ENCODE measurements at places on chromosomes 3 and 15.

DNA sequence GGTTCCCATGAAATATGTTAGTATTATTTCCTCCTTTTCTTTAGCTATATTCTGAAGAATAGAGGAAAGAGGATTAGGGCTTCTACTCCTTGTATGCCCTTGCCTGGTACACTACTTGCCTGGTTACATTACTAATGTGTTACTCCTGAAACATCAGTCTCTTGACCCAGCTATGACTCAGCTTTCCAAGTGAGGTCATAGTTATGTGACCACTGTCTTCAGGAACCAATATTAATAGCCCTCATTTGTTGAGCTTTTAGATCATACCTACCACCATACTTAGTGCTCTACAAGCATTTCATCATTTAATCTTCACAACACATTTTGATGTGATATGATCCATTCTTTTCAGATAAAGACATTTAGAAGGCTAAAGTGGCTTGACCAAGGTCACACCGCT lies 60.3 kb downstream of the CMSS1 start:
- no peak for DNase-seq

DNA sequence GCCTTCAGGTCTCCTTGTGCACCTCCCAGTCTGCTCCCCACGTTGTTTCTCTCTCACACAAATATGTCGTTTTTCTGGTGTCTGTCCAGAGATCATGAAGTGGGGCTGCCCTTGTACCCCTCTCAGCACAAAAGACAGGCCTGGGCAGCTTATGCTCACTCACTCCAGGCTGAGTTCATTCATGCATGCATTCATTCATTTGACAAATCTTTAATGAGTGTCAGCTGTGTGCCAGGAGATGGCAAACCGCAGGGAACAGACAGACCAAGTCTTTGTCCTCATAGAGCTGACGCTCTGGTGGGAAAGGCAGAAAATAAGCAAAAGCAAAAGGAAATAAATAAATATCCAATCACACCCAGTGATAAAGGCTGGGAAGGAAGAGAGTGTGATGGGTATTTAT lies 7.6 kb upstream of the TRH start:
- DNase-seq: no peak

DNA sequence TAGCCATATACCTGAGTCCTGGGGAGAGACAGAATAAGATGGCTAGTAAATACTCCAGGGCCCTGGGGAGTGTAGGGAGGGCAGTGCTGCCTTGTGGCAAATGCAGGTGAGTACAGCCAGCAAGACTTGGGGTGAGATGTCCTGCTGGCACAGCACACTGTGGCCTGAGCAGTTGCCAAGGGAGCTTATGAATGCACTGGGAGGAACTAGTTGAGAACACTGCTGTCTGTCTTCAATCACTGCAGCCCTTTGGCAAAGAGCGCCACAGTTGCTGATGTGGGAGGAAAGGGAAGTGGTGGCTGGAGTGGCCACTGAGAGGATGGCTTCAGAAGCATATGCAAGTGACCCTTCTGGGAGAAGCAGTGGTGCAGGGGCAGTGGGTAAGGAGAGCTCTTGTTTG lies 264.6 kb downstream of the RORA start:
- DNase-seq: no peak

- no peak for DNase-seq
Observed at GRCh38 chr3:36615861-36616260, 148.5 kb downstream of the DCLK3 start.

DNA sequence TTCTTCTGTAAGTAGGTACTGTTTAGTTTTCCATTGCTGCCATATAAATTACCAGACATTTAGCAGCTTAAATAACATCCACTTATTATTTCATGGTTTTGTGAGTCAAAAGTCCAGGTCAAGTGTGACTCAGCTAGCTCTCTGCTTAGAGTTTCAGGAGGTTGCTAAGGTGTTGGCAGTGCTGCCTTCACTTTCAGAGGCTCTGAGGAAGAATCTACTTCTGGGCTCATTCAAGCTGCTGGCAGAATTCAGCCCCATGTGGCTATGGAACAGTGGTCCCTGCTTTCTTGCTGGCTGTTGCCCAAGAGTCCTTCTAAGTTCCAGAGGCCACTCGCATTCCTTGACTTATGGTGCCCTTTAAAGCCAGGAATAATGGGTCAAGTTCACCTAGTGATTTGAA lies 4.5 kb downstream of the CFAP44 start:
- DNase-seq: no peak

- peak; percentile 45 for DNase-seq
Observed at GRCh38 chr3:66501483-66502244, 842 bp upstream of the LRIG1 start.

DNA sequence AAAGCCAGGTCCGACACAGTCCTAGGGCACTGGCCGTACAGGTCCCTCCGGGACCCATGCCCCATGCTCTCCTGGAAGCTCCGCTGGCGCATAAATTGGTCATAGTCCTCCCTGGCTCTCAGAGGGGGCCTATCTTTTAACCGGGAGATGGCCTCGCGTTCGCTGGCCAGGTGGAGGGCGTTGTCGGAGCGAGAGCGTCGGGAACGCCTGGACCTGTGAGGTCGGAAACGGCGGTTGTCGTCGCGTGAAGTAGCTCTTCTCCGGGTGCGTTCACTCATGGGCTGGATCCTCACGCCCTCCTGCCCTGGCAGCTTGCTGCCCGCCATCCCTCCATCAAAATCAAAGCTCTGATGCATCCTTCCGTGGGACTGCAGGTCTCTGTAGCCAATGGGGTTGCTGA lies 76.0 kb upstream of the PSMD6 start:
- no peak for DNase-seq

DNA sequence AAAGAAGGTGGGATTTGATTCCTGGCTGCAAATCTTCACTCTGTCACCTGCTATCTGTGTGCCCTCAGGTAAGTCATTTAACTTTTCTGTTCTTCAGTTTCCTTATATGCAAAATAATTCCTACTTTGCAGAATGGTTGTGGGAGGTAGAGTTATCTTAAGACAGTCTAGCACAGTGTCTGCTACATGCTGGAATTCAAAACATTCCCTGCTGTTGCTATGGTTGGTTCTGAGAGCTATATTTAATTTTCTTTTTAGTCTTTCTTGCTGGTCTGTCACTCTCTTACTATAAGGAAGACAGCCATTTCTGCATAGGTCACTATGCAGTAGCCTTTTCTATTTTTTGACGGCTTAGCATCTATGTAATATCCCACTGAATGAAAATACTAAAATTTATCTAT lies 4.0 kb upstream of the ADPGK start:
- no peak for DNase-seq

GRCh38 chr3:49158792-49159191 lies 7.3 kb downstream of the CCDC71 start:
- DNase-seq: no peak

DNA sequence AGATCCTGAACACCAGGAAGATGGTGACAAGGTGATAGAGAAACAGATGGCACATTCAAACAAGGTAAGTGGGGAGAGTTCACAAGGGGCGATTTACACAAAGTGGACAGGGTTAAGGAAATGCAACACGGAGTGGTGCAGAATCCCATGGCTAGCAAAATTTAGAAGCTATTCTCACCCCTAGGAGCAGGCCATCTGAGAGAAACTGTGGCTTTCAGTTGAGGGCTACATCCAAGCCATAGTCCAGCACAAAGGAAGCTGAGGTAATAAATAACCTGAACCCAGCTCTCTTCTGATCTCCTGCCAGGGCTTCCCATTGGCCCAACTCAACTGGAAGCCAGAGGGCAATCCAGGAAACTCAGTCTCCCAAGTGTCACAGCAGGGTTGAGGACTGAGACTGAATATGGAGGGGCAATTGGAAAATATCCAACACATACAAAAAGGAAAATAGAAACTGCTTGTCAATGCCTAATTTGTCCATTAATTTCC lies 1.2 kb upstream of the ZNF445 start:
- no peak for DNase-seq

DNA sequence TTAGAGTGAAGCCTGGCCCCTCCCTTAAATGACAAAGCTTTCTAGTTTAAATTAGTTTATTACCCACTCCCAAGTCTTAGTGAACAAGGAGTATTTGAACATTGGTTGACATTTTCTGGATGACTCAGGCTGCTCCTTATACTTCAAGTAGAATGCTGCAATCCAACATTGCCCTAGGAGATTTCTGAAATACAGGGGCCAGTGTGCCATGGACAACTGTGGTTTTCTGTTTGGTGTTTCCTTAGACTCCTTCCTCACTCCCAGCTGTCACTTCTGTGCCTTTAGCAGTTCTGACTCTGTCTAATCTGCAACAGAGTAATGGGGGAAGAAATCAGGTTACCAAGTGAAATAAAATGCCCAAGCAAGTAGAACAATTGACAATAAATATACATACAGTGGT lies 116.1 kb upstream of the P2RY1 start:
- DNase-seq: no peak

DNA sequence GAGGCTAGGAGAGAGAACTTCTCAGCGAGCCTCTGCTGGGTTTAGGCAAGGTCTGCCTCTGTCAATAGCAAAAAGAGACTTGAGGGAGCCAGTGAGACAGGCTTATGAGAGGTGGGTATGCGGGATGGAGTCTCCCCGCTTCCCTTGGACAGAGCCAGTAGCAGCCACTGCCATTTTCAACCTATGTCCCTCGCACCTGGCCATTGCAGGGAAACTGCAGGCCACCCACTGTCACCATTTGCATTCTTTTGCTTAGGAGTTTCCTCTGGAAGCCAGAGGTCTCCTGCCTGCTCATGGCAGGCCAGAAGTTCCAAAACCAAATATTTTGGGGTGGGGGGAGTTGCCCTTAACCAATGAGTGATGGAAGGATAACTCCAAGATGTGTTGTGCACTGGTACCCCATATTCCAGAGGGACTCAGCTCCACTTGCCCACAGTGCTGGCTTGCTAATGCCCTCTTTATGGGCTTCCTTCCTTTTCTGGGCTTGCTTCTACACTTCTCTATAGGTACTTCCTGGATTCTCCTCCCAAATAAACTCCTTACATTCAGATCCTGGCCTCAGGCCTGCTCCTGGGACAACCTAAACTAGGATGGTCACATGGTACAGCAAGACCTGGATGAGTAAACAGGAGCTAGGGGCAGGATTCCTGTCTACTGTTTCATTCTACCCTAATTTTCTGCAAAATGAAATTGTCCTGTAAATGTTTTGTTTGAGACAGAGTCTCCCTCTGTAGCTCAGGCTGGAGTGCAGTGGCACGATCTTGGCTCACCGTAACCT lies 108.9 kb upstream of the PROK2 start:
- peak; percentile 30 for DNase-seq

- DNase-seq: no peak
Observed at GRCh38 chr15:52558196-52558595, 10.6 kb downstream of the ARPP19 start.

GRCh38 chr15:55586808-55587207 lies 1.3 kb downstream of the PYGO1 start:
- DNase-seq: no peak

GRCh38 chr3:18344306-18345014 lies 80.7 kb downstream of the SATB1 start:
- DNase-seq: no peak

DNA sequence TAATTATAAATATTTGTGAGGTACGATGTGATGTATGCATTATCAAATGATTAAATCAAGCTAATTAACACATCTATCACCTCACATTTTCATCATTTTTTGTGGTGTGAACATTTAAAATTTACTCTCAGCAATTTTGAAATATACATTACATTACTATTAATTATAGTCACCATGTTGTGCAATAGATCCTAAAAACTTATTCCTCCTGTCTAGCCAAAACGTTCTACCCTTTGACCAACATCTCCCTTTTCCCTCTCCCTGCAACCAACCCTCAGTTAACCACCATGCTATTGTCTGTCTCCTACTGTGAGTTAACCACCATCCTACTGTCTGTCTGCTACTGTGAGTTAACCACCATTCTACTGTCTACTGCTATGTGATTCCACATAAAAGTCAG lies 20.7 kb upstream of the SLMAP start:
- no peak for DNase-seq

DNA sequence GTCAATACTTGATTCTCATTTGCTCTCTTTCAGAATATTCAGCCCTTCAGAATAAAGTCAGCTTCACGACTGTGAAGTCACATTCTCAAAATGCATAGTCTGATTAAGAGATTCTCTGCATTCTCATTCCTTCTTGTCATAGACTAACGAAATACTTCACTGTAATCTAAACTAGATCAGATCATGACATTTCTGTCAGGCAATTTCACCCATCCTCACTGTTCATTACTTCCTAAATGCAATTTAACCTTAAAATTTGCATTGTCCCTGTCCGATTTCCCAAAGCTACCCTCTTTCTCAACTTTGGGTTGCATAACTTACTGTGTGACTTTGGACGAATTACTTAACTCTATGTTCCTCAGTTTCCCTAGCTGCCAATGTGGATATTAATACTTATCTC lies 6.2 kb downstream of the RPL22L1 start:
- no peak for DNase-seq

DNA sequence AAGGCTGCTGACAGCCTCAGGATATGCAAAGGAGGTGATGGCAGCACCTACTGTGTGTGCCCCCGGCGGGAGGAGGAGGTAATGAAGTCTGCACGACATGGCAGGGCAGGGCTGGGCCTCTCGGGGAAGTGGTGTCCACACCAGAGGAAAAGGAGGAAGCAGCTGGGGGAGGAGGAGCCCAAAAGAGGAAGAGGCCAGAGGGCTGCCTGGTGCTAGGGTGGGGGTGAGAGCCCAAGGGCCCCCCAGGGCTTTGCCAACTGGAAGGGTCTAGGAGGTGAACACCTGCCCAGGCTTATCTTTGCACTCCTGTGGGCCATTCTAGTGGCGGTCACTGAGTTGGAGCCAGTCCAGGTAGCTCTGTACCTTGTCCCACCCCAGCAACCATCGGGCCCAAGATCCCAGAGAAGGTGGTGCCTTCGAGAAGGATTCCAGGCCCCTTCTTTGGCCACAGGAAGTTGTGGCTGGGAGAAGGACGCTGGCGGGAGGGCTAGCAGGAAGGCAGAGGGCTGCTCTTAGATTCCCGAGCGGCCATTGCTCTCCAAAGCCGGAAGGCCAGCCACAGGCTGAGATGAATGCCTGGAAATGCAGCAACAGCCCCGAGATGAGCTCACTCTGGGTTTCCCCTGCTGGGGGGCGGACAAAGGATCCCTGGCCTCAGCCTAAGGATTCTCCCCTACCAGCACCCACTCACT lies 7.0 kb downstream of the GNAI2 start:
- no peak for DNase-seq

DNA sequence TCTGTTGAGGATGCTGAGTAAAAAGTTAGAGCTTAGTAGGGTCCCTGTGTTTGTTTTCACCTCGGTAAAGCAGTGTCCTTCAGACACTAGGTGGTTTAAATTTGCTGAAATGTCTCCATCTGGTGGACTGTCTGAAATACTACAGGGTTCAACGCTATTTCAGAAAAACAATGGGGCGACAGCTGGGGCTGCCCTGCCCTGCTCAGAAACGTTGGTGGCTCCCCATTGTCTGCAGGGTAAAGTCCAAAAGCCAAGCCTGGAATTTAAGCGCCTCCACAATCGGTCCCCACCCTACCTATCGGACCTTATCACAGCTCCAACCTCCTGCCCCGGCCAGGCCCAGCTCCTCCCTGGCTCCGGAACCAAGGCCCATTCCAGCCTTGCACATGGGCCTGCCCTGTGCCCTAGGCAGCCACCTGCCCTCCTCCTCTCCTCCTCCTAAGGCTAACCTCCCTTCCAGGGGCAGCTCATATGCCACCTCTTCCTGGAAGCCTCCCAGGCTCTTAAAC lies 4.3 kb upstream of the TSEN2 start:
- DNase-seq: peak; percentile 69
